ENCODE measurements at places on chromosomes 3 and 15.

DNA sequence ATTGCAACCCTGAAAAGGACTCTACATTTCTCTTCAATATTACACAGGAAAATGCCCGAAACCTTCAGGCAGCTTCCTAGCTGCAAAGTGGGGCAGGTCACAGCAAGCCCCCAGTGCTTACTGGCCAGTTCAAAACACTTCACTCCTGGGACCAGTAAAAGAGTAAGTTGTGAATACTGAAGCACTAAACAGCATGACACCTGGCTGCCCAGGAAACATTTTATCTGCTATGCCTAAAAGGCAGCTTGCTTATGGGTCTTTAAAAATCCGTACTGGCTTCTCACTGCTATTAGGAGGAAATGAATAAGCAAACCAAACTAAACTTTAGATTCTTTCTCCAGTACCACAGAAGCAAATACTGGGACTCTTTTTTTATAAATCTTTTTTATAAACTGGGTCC is 457.9 kb upstream of the ALCAM start:
- DNase-seq: no peak

DNA sequence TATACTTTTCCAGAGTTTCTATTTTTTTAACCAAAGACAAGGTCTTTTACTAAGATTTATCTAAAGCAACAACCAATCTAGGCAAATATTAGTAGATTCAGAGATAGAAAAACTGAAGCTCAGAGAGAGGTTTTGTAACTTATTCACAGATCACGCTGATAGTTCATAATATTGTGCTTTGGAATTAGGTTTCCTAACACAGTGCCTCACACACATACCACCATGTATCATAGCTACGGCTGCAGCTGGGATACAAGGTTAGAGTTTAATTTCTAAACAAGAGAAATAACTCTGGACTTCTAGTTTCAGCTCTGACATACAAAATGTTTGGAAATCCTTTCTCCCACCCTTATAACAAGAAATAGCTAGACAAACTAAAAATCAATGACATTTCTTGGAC is 565.7 kb downstream of the PYDC2 start:
- DNase-seq: no peak

DNA sequence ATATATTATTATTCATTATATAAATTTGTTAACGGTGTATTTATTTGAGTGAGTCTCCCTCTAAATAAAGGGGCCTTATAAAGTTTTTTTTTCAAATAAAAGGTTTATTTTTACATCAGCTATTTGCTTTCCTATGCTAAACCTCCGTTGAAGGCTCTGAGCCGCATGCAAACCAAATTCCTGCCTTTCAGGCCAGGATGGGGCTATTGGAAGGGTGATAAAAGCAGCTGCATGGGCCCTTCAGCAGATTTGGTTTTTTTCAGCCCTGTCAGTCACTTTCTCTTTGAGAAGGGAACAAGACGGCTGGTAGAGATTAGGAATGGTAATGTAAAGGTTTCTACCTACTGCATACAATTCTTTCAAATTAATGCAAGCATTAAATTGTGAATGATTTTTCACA is 244.2 kb downstream of the WNT5A start:
- no peak for DNase-seq

GRCh38 chr15:61660579-61660978 is 399.7 kb downstream of the VPS13C start:
- no peak for DNase-seq

DNA sequence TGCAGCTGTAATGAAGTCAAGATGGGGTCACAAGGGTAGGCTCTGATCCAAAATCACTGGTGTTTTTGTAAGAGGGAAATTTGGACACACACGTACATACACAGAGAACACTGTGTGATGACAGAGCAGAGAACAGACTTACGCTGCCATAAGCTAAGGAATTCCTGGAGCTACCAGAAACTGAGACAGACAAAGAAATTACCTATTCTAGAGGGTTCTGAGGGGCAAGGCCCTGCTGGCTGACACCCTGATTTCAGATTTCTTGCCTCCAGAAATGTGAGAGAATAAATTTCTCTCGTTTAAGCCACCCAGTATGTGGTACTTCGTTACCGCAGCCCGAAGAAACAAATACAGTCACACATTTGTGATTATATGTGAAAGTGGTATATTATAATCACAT is 24.8 kb downstream of the CBLB start:
- no peak for DNase-seq

- no peak for DNase-seq
Observed at GRCh38 chr15:20341901-20342600, 199.5 kb downstream of the GOLGA6L6 start.

GRCh38 chr15:92579931-92580470 is 75.6 kb downstream of the FAM174B start:
- no peak for DNase-seq

- DNase-seq: no peak
Observed at GRCh38 chr3:148924562-148924961, 59.5 kb downstream of the CPA3 start.

- no peak for DNase-seq
Observed at GRCh38 chr15:74179983-74180880, 6.7 kb downstream of the ISLR start.

DNA sequence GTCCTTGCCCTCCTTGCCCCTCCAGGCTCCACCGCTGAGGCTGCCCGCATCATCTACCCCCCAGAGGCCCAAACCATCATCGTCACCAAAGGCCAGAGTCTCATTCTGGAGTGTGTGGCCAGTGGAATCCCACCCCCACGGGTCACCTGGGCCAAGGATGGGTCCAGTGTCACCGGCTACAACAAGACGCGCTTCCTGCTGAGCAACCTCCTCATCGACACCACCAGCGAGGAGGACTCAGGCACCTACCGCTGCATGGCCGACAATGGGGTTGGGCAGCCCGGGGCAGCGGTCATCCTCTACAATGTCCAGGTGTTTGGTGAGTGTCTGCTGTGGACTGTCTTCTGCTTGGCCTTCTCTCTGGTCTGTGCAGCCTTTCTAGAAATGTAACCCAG is 61.0 kb downstream of the BOC start:
- DNase-seq: no peak

GRCh38 chr3:49611291-49611690 is 57.0 kb downstream of the BSN start:
- no peak for DNase-seq

DNA sequence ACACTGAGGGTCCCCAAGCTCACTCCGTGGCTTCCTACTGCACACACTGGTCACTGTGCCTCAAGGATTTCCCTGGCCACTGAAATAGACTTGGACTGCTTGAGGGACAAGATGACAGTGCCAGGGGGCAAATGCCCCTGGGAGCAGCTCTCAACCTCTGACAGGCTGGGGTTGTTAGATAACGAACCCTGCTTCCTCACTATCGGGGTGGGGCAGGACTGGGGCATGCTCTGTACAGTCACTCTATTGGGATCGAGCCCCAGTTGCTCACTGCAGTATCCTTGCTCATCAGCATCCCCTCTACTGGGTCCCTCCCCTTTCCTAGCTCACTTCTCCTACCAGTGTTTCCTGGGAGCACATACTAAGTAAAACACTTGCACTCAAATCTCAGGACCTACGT is 610.8 kb downstream of the NTRK3 start:
- no peak for DNase-seq

- DNase-seq: no peak
Observed at GRCh38 chr3:82044930-82045705, 283.7 kb upstream of the GBE1 start.

Data from midbrain (tissue), 1 donor.